ENCODE measurements at places on chromosomes 3 and 15.

DNA sequence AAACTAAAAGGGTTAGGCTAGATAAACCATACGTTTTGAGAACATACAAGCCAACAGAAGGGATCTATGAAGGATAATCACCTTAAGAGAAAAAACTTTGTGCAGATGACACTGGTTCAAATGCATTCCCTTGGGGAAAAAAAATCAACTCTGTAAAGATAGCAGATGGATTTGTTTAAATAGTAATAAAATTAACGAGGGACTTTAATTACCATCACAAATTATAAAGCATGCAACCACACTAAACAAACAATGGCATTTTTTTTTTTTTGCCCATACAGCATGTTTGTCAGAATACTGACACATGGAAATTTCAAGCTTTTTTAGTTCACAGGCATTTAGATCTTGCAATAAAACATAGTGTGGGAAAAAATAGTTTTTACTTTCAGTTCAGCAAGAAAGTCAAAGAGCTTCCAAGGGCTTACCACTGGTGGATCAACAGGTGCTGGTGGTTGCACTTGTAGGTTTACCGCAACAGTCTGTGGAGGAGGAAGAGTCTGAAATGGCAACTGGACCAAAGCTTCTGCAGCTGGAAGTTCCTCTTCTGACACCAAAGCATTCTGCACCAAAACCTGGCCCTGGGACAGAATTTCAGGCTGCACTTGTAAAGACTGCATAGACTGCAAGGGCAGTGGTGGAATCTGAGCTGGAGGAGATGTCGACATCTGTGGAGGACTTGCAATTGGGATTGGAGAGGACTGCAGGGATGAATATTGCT, 53.1 kb downstream of the PHC3 start:
- no peak for DNase-seq

- peak; percentile 2 for DNase-seq
Measured at GRCh38 chr3:11481556-11481955, 162.2 kb downstream of the VGLL4 start.

GRCh38 chr15:39413558-39413957, 167.3 kb upstream of the THBS1 start:
- DNase-seq, result no peak

DNA sequence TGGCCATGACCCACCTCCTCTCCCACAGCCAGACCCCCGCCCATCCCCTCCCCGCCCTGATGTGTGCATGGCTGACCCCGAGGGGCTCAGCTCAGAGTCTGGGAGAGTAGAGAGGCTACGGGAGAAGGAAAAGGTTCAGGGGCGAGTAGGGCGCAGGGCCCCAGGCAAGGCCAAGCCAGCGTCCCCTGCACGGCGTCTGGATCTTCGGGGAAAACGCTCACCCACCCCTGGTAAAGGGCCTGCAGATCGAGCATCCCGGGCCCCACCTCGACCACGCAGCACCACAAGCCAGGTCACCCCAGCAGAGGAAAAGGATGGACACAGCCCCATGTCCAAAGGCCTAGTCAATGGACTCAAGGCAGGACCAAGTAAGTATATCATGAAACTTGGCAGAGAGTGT, 11.7 kb downstream of the MAP1A start:
- no peak for DNase-seq

- peak; percentile 72 for DNase-seq
Measured at GRCh38 chr3:194137506-194138474, 1.8 kb downstream of the HES1 start.

DNA sequence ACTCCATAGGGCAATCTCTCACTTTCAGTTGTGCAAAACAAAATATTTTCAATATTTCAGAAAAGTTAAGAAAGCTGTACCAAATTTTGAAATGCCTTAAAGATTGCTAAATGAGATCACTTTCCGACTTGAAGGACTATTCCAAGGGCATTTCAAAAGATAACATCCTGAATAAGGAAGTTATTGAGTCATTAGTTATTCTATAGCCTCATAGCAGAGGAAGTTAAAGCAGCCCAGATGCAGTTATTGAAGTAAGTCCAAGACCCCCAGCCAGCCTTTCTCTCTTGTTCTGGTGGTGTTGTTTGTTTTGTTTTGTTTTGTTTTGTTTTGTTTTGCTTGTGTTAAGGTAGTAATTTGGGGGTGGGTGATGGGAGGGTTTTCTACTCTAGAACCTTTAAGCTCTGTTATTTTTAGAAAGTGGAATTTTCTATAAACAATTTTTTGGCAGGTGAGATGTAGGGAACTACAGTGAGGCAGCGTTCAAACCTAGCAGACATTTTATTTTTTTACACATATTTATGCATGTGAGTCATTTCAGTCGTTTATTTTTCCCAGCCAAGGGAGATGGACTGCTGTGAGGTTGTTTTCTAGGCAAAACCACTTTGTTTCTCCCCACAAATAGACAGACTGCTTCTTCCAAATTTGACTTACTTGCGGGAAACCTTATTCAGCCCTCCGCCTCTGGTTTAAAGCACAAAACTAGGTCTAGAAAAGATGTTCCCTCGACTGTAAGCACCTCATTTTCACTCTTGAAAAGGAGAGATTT, 216.3 kb upstream of the ARPP21 start:
- DNase-seq, result no peak

- no peak for DNase-seq
Measured at GRCh38 chr3:67034371-67034770, 36.3 kb downstream of the KBTBD8 start.

- peak; percentile 73 for DNase-seq
Measured at GRCh38 chr3:119781330-119782198, at the start of gene NR1I2. Gene NR1I2 (plus strand): TSS chr3:119782101.

- no peak for DNase-seq
Measured at GRCh38 chr3:65578861-65579260, 459.9 kb downstream of the MAGI1 start.

DNA sequence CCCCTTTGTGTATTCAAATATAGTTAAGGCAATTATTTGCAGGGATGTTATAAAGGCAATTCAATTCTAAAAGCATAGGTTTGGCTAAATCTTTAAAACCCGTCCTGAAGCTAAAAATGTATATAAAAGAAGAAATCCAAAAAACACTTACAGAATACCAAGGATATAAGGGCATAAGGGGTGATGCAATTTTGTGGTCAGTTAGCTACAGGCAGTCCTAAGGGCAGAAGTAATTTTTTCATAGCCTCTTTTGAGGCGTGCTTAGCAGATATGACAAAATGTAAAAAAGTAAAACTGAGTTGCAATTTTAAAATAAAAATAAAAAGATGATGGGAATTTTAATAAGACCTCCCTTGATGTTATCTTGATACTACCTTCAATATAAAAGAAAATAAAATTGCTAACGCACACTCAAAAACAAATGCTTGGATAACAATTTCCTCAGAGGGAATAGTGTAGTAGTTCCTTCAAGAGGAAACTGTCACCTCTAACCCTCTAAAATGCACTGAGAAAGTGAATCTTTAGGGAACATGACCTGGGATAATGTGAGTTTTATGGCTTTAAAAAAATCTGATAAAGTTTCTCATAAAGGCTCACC, 104.2 kb downstream of the MYH15 start:
- no peak for DNase-seq

DNA sequence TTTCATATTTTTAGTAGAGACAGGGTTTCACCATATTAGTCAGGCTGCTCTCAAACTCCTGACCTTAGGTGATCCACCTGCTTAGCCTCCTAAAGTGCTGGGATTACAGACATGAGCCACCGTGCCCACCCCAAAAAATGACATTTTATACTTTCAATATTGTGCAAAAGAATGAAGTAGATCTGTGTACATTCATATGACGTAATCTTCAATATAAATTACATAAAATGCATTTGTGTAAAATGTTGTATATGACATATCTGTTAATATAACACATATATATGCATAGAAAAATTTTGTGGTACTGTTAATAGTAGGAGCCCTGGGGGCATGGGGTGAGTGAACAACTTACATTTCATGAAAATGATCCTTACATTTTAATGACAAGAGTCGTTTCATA, 71.7 kb downstream of the RYR3 start:
- no peak for DNase-seq

DNA sequence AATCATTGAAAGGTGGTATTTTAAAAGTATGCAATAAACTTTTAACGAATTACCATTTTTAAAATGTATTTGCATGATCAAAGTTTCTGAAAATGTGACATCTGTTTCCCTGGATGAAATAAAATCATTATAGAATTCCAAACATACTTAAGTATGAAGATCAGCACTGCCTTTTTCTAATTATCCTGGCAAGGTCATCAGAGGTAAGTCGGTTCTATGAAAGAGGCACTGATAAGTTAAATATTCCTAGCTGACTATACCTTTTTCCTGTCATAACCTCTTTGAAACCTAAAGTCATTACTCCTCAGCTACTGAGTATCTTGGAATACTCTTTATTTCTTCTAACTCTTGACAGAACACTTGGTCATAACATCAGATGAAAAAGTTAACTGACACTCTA, 406.1 kb upstream of the ALCAM start:
- no peak for DNase-seq

DNA sequence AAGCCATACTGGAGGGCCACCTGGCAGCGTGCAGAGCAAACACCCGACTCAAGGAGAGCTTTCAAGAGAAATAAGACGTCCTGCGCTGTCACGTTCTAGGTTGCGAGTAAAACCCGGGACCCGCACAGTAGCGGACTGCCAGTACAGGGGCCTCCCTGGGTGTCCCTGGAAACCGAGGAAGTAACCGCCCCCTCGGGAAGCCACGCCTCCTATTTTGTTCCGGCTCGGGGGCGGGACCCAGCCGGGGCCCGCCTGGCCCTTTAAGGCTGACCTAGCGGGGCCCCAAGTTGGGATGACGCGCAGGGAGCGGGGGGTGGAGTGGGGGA, 218 bp upstream of the MAPKAPK3 start:
- DNase-seq, result peak; percentile 69

- DNase-seq, result no peak
Measured at GRCh38 chr3:1883534-1883933, 215.1 kb upstream of the CNTN4 start.

GRCh38 chr15:90845201-90845949, 23.0 kb upstream of the FURIN start:
- DNase-seq, result no peak

DNA sequence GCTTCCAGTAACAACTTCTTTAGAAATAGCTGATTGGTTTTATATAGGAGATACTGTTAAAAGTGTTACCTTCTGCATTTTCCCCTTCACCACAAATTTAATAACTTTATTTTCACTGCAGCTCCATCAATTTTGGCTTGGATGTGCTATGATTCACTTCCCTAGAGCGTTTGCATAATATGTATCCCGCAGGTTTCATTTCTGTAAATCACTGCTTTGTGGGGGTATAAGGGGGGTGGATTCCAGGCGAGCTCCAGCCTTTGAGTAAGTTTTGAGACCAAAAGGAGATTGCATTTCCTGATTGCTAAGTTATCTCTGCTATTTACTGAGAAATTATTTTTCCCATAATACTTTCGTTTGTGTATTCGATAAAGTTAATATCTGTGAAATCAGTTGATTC, 232.6 kb downstream of the TBL1XR1 start:
- no peak for DNase-seq

DNA sequence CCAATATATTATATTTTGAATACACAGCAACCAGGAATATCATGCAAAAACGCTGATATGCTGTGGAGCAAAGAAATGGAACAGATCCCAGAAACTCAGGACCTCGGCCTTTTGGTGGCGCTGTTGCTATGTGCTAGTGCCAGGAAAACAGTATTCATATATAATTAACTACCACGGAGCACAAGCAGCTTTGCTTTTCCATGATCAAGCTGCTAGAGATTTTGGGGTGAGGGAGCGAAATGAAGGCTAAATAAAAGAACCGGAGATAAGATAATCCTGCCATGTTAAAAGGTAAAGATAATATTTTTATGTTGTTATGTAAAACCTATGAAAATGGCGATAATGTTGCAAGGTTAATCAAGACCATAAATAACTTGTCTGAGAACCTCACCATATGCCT, 157.7 kb upstream of the FAM3D start:
- DNase-seq, result peak; percentile 11

- no peak for DNase-seq
Measured at GRCh38 chr3:52420388-52420787, 24.5 kb downstream of the SEMA3G start.

GRCh38 chr3:123303976-123304560, 102.3 kb downstream of the SEC22A start:
- no peak for DNase-seq

DNA sequence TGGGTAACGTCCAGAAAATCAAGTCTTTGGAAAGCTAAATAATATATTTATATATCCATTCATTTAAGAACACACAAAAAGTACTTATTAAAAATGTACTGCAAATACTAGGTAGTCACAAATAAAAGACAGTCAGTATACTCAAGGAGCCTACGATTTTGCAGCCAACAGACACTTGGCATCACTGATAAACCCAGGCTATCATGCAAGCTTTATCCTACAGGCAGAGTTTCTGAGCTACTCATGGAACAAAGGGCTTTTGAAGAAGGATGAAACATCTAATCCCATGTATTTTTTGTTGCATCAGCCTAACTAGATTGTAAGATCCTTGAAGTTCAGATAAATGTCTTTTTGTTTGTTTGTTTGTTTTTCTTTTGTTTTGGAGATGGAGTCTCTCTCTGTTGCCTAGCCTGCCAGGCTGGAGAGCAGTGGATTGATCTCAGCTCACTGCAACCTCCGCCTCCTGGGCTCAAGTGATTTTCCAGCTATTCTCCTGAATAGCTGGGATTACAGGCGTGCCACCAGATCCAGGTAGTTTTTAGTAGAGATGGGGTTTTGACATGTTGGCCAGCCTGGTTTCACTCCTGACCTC, 319.4 kb upstream of the MDFIC2 start:
- no peak for DNase-seq

GRCh38 chr3:4680871-4681300, 187.7 kb downstream of the ITPR1 start:
- no peak for DNase-seq

DNA sequence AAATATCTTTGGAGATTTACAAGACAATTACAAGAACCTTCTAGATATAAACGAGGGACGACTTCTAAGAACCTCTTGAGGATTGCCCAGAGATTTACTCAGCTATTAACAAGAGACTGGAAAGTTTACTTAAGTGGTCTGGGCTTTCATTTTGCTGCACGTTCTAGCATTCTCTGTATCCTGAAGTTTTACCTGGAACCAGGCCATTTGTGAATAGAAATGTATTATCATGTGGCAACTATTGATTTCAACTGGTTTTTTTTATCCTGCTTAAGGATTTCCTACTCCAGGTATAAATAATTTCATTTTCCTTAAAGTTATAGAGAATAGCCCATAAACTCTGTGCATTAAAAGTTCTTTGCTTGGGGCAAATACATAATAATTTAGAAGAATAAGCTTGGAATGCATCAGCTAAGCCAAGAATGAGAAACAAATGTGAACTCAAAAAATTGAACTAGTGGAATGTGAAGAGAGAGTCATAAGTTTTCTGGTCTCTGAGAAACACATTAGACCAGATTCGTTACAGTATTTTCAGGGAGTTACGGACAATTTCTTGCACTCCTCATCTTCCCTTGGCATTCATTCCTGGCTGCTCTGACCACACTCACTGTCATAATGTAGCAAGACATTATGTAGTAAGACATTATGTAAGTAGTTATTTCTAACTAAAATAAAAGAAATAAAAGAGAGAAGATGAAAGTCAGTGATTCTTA, 1.3 kb downstream of the AQP9 start:
- DNase-seq, result no peak
